ENCODE measurements at places on chromosomes 5 and 9. TPM values are rescaled to one million over a fixed set of nuclear protein-coding genes. Genes with fewer than 3 reads are reported as not detected.

Gene AIF1L
- 14.2 TPM for total RNA-seq

DNA sequence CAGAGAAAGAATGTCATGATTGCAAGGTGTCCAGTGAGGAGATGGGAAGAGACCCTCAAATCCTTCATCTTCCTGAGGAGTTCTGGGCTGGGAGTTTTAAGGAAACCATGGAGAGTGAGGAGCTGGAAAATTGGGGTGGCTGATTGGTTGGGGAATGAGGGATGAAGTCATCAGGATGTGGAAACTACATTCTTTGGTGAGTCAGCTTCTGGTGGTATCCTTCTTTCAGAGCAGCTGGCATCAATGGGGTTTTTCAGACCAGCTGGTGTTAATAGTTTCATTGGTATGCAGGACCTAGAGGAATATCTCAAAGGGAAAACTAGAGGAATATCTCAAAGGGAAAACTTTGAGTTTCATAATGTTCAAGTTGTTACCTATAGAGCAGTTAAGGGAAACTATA, 45.2 kb downstream of the RNF180 start:
- H3K4me1 ChIP-seq = peaks cover 9% of the 10 kb centered on the region
- H3K27me3 ChIP-seq = no peaks in the 10 kb centered on the region
- DNase-seq = peak; percentile 87

GRCh38 chr9:20621471-20622329, 599 bp downstream of the MLLT3 start:
- peak; percentile 73 for DNase-seq
- H3K4me1 ChIP-seq = peaks cover 14% of the 10 kb centered on the region
- peak overlapping the region; percentile 81 for H3K4me3 ChIP-seq
- H3K27me3 ChIP-seq = peaks cover 2% of the 10 kb centered on the region

DNA sequence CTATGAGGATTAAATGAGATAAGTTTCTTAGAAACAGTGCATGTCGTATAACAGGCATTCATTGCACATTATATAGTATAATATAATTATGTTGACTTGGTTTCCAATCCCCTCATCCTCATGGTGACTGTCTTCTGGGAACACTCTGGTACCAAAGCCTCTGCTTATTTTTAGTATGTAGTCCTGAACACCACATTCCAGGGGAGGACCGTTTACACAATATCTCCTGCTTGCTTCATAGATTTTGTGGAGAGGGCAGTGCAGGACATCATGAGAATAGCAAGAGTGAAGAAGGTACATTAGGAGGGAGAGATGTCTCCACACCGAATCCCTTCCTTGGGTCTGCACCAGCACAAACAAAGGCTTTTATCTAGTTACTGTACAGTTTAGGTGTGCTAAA, 20.5 kb upstream of the BHMT start:
- H3K4me1 ChIP-seq = peaks cover 6% of the 10 kb centered on the region
- no peak for DNase-seq
- no peak overlapping the region for H3K27ac ChIP-seq
- H3K27me3 ChIP-seq = no peaks in the 10 kb centered on the region
- no peak overlapping the region for H3K4me3 ChIP-seq

- no peak for DNase-seq
- peaks cover 10% of the 10 kb centered on the region for H3K4me1 ChIP-seq
- H3K27ac ChIP-seq = no peak overlapping the region
- no peaks in the 10 kb centered on the region for H3K36me3 ChIP-seq
Observed at GRCh38 chr5:96884995-96885394, 8.7 kb downstream of the ERAP2 start.

DNA sequence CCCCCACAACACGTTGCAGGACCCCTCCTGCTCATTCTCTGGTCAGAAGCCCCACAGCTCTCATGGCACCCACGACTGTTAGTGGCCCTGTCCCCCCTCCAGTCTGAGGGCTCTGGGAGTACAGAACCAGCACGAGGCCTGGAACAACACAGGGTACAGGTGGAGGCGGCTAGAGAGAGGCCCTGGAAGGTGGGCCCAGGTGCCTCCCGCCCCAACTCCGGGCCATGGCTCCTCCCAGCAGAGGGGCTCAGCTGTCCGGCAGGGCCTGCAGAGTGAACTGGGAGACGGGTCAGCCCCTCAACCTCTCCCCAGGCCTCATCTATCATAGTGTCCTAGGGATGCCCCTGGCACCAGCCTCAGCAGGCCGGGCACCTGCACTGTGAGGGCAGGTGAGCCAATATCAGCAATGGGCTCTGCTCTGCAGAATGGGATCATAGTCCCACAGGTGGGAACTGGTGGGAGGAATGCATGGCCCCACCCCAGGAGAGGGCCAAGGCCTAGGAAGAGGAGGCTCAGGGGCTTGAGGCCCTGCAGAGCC, 58.6 kb downstream of the BARX1 start:
- no peaks in the 10 kb centered on the region for H3K27me3 ChIP-seq
- H3K27ac ChIP-seq = no peak overlapping the region
- H3K4me3 ChIP-seq = no peak overlapping the region
- H3K4me1 ChIP-seq = no peaks in the 10 kb centered on the region
- DNase-seq = no peak
- no peaks in the 10 kb centered on the region for H3K36me3 ChIP-seq

DNA sequence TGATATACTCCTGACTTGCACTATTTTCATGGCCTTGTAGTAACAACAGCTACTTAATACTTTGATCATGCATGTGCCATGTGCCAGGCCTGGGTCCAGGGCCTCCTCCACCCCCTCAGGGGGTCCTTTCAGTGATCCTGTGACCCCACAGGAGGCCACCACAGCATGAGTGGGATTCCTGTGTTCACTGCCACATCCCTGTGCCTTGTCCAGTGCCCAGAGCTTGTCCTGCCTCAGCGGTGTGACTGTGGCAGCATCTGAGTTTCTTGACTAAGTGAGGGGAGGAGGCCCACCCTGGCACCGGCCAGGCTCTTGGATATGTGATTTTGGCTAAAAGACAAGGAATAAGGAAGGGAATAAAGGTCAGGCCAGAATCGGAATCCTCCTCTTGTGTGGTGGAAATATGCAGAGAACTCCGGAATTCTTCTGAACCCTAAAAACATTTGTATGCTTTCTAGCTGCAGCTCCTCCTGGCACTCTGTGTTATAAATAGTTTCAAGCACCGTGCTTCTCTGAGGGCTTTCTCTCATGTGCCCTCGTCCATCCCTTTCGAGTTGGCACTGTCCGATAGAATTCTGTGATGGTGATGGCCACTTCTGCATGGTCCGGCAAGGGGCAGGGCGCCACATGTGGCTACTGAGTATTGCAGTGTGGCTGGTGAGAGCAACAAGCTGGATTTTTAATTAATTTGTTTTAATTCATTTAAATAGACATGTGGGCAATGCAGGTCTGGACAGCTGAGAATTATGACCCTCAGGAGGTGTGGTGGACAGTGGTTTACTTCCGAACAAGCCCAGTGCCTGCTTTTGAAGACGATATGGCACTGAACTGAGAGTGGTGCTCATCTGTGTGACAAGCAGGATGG, 31.8 kb downstream of the TENT4A start:
- no peaks in the 10 kb centered on the region for H3K27me3 ChIP-seq
- H3K4me3 ChIP-seq = no peak overlapping the region
- peak overlapping the region; percentile 30 for H3K27ac ChIP-seq
- H3K36me3 ChIP-seq = peaks cover 15% of the 10 kb centered on the region
- DNase-seq = no peak

GRCh38 chr5:62778316-62779009, 199.8 kb downstream of the LRRC70 start:
- no peaks in the 10 kb centered on the region for H3K27me3 ChIP-seq
- no peaks in the 10 kb centered on the region for H3K4me1 ChIP-seq
- no peak overlapping the region for H3K27ac ChIP-seq
- DNase-seq = no peak
- no peak overlapping the region for H3K4me3 ChIP-seq

DNA sequence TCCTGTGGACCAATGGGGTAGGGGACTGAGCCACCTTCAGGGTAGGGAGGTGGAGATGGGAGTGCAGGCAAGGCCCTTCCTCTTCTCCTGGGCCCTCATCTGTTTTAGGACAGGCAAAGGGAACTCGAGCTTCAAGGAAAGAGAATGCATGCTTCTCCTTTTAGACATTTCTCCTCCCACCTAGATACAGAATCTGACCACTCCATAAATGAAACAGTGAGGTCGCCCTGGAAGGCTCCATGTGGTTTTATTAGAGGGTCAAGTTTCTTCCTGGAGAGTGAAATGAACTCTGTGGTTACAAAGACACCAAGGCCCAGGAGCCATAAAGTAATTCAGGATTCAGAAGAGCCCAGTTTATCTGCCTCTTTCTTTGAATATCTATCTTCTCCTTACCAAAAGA, 14.9 kb downstream of the LHFPL2 start:
- H3K4me1 ChIP-seq = peaks cover 75% of the 10 kb centered on the region
- DNase-seq = no peak
- peaks cover 31% of the 10 kb centered on the region for H3K36me3 ChIP-seq
- no peaks in the 10 kb centered on the region for H3K27me3 ChIP-seq

- peaks cover 16% of the 10 kb centered on the region for H3K4me1 ChIP-seq
- H3K4me3 ChIP-seq = no peak overlapping the region
- H3K27ac ChIP-seq = no peak overlapping the region
- H3K36me3 ChIP-seq = peaks cover 9% of the 10 kb centered on the region
Observed at GRCh38 chr9:136846376-136847087, 2.7 kb upstream of the PHPT1 start.

GRCh38 chr9:81565609-81566008, 123.7 kb downstream of the TLE1 start:
- H3K4me3 ChIP-seq = no peak overlapping the region
- no peaks in the 10 kb centered on the region for H3K4me1 ChIP-seq
- peaks cover 88% of the 10 kb centered on the region for H3K27me3 ChIP-seq
- no peak overlapping the region for H3K27ac ChIP-seq
- no peak for DNase-seq

GRCh38 chr5:9653811-9654210, 23.7 kb upstream of the TAS2R1 start:
- no peaks in the 10 kb centered on the region for H3K36me3 ChIP-seq
- no peak overlapping the region for H3K4me3 ChIP-seq
- no peaks in the 10 kb centered on the region for H3K27me3 ChIP-seq
- H3K27ac ChIP-seq = peak overlapping the region; percentile 87

All from cardiac muscle cell (in vitro differentiated cells and primary cell).